ENCODE measurements at places on chromosomes 2 and 18.

- DNase-seq = no peak
Measured at GRCh38 chr2:109645412-109646184, 31.4 kb downstream of the SOWAHC start.

GRCh38 chr2:152875701-152876695, 157.6 kb downstream of the ARL6IP6 start:
- no peak for DNase-seq

GRCh38 chr2:67255933-67256615, 141.1 kb upstream of the ETAA1 start:
- DNase-seq = no peak

DNA sequence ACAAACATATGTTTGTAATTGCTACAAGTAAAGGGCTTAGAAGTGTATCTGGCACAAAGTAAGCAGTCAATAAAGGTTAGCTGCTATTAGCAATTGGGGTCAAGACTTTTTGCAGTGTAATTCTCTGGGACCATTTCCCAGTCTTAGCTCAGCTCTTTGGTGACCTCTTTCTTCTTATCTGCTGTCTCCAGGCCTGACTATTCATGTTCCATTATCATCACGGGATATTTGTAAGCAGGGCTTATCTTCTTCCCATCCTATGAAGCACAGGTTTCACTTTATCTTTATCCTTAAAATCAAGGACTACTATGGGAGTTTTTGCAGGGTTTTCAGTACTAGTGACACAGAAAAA, 131.7 kb downstream of the DOCK10 start:
- no peak for DNase-seq

GRCh38 chr2:133416736-133417135, 151.5 kb downstream of the NCKAP5 start:
- DNase-seq = no peak

GRCh38 chr2:231212329-231212845, 14.0 kb downstream of the ARMC9 start:
- DNase-seq = no peak

- DNase-seq = no peak
Measured at GRCh38 chr2:141062031-141062430, 1068.8 kb downstream of the LRP1B start.

DNA sequence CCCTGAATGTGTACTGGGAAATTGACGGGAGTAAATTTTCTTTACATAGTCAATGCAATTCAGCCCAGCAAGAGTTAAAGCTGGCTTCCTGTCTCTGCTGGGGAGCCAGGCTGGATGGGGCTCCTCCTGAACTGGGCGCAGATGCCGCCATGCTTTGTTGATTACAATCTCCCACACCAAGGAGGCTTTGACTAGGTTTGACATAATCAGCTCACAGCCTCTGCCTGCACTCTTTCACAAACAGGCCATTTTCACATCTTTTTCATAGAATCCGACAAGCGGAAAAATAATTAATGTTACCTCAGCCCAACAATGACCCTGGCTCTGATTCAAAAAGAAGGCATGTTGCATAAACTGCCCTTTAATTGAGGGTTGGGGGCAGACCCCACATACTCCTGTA, 54.3 kb downstream of the FOXI3 start:
- no peak for DNase-seq

- no peak for DNase-seq
Measured at GRCh38 chr2:201909961-201910361, 103.6 kb downstream of the CDK15 start.

DNA sequence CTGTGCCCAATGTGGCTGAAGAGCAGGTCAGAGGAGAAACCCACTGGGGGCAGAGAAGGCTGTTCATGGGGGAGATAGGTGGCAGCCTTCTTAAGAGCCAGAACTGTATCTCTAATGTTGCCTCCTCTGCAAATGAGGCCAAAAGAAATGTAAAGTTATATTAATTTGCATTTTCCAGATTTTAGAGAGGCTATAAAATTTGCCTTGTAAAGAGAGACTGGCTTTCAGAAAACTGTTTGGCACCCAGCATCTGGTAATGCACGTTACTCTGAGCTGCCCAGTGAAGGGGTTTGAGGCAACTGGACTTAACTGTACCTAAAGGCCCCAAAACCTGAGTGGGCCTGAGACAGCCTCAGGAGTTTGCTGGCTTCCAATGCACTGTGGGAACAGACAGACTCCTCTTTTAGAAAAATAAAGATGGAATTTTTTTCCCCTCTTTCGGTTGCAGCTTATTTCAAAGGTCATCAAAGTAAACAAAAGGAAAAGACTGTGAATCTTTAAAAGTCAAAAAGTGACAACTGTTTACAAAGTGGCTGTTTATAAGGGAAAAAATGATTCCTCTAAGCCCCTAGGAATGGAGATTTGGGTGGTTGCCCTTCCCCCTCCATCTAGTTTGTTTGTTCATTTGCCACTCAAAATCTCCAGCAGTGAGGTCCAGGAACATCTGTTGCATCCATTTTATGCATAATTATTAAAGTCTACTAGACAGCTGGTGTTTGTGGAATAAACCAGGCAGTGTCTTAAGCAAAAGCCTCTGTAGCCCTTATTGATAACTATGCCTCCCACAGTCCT, 132.2 kb upstream of the ZFP36L2 start:
- DNase-seq = no peak

- no peak for DNase-seq
Measured at GRCh38 chr2:106623456-106623855, 136.3 kb downstream of the CD8B2 start.

DNA sequence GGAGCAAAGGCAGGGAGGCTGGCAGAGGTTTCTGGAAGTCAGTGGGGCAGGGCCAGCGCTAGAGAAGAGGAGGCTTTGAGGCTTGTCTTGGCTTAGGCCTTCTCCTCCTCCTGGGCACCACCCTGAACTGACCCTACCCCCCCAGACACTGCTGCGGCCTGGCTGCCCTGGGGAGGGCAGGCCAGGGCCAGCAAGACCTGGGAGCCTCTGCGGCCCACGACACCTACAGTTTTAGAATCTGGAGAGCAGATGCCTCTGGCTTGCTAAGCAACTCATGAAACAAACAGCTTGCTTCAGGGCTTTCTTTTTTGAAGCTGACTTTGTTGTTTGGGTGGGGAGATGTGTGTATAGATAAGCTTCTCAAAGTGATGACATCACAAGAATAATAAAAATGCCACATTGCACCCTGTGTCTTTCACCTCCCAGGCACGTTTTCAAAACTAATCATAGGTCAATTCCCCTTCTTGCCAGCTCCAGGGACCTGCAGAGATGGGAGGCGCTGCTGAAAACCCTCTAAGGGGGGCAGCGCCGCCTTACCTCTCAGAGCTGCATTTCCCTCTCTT, 46.2 kb upstream of the SMAD7 start:
- no peak for DNase-seq

DNA sequence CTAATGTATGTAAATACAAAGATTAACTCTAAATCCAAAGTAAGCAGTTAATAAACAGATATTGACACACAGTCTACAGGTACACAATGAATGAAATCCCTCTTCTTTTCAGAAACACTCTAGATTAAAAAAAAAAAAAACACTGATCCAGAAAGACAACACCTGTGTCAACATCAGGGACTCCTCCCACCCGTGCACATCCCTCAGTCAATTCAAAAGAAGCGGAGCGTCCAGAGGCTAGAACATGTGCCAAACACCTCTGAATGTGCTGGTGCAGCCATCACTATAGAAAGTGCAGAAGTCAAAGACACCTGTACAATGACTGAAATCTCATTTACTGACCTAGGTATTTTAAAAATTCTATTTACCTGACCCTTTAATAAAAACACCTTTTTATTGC, 622.6 kb upstream of the ID2 start:
- DNase-seq = no peak

GRCh38 chr2:170525566-170525900, 189.6 kb upstream of the SP5 start:
- DNase-seq = peak; percentile 80

DNA sequence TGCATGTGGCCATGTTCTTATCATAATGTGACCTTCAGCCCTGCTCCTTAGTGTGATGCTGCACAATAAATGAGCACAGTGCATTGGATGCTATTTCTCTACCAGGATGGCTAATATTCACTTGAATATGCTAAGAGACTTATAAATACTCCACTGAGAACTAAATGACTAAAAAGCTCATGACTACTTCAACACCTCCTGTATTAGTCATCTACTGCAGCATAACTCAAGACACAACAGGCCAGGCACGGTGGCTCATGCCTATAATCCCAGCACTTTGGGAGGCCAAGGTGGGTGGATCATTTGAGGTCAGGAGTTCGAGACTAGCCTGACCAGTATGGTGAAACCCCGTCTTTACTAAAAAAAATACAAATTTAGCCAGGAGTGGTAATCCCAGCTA, 213.4 kb downstream of the RND3 start:
- DNase-seq = no peak

GRCh38 chr18:3345452-3345851, 83.5 kb downstream of the MYL12B start:
- no peak for DNase-seq

DNA sequence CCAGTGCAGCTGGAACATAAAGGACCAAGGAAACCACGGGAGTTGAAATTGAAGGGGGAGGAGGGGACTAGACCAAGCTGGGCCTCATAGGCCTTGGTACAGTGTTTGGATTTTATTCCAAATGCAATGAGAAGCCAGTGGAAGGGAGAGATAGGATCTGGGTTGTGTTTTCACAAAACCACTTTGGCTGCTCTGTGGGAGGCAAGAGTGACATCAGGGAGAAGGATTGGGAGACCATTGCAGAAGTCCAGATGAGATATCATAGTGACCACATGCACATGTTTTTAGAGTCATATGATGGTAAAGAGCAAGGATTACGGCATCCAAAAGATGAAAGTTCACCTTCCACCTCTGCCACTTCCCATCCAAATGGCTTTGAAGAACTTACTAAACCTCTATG, 210.2 kb downstream of the PAX3 start:
- no peak for DNase-seq

GRCh38 chr18:13455960-13456481, 237.5 kb downstream of the LDLRAD4 start:
- DNase-seq = no peak

- DNase-seq = no peak
Measured at GRCh38 chr18:79005653-79006052, 26.0 kb downstream of the SALL3 start.

Measured in cardiac septum (tissue), 1 donor.